Stimulated activated CD4-positive, alpha-beta T cell treated with anti-CD3 and anti-CD28 coated beads, TNF-alpha, amount 100 ng/mL, for 24 hours (primary cell): ENCODE measurements at places on chromosomes 1 and 21.

- no peak for DNase-seq
These were observed 147.0 kb downstream of the VAV3 start for GRCh38 chr1:107817935-107818334.

- DNase-seq: no peak
These were observed 6.5 kb downstream of the SDF4 start for GRCh38 chr1:1225238-1225845.

GRCh38 chr1:218546314-218546713 lies 201.2 kb downstream of the TGFB2 start:
- DNase-seq: no peak

GRCh38 chr1:87464022-87464490 lies 135.4 kb downstream of the LMO4 start:
- DNase-seq: no peak

GRCh38 chr1:8987881-8988617 lies 38.2 kb downstream of the SLC2A7 start:
- peak; percentile 68 for DNase-seq

- no peak for DNase-seq
These were observed 6.9 kb downstream of the PDPN start for GRCh38 chr1:13590486-13590885.

DNA sequence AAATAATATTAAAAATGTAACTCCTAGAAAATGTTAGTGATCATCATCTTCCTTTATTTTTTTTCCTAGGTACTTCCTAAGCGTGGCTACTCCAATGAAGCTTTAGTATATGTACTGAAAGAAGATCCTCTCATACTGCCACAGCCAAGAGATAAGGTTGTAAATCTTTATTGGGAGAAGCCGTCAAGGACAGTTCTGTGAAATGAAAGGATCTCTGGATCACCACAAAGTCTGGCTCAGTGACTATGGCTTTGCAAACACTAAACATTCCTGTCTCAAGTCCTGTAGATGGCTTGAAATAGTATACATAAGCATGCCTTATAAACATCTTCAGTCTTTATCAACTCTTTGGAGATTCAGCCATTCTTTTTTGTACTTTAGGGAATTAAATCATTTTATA lies 61.2 kb upstream of the DPH5 start:
- DNase-seq: no peak

DNA sequence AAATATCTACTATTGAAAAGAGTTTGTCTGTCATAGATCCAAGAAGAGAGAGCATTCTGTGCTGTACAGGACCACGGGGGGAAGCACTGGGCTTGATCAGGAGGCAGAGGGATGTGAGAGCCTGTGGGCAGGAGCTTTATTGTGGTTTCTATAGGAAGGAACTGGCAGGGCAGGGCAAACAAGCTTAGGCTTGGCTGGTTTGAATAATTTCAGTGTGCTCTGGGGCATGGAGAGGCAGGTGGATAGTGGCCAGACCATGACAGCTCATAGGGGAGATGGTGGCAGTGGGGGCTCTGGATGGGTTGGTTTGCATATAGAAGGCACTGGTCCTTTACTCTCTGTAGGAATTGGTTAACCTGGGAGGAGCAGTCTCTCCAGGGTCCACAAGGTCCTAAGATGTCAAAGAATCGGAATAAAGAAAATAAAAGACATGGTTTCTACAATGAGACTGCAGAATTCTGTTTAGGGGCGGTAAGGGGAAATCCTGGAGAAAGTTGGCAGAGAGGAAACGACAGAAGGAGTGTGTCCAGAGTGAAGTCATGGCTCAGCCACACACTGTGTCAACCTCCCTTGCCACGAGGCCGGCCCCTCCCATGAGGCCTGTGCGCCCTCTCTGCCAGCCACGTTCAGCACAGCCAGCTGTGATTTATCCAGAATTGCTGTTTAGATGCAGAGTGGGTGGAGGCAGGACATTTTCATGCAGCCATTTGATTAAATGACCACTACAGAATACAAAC lies 81.7 kb upstream of the PGBD5 start:
- DNase-seq: no peak

GRCh38 chr1:197614916-197615692 lies 160.2 kb downstream of the DENND1B start:
- DNase-seq: no peak

DNA sequence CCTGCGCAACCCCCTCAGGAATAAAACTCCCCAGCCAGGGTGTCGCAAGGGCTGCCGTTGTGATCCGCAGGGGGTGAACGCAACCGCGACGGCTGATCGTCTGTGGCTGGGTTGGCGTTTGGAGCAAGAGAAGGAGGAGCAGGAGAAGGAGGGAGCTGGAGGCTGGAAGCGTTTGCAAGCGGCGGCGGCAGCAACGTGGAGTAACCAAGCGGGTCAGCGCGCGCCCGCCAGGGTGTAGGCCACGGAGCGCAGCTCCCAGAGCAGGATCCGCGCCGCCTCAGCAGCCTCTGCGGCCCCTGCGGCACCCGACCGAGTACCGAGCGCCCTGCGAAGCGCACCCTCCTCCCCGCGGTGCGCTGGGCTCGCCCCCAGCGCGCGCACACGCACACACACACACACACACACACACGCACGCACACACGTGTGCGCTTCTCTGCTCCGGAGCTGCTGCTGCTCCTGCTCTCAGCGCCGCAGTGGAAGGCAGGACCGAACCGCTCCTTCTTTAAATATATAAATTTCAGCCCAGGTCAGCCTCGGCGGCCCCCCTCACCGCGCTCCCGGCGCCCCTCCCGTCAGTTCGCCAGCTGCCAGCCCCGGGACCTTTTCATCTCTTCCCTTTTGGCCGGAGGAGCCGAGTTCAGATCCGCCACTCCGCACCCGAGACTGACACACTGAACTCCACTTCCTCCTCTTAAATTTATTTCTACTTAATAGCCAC lies 696 bp downstream of the TGFB2 start:
- DNase-seq: no peak

GRCh38 chr1:153745417-153745816 lies 17.6 kb downstream of the INTS3 start:
- DNase-seq: no peak

GRCh38 chr1:63099188-63099587 lies 223.2 kb upstream of the FOXD3 start:
- no peak for DNase-seq

DNA sequence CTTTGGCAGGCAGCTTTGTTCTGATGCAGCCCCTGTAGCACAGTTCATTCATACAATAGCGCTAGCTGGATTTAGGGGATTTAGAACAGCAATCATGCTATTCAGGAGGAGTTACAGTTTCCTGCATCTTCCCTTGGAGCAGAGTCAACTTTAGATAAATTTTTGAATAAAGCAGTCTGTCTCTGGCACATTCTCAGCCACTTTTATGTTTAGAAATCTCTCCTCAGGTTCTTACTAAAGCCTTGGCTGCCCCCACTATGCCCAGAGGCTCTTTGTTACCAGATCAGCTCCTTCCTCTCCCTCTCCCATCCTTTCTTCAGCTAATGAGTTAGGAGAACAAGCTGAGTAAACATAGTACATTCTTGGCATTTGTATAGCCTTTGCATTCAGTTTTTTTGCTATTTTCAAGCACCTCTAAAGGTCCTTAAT lies 17.0 kb upstream of the PIGC start:
- DNase-seq: no peak

DNA sequence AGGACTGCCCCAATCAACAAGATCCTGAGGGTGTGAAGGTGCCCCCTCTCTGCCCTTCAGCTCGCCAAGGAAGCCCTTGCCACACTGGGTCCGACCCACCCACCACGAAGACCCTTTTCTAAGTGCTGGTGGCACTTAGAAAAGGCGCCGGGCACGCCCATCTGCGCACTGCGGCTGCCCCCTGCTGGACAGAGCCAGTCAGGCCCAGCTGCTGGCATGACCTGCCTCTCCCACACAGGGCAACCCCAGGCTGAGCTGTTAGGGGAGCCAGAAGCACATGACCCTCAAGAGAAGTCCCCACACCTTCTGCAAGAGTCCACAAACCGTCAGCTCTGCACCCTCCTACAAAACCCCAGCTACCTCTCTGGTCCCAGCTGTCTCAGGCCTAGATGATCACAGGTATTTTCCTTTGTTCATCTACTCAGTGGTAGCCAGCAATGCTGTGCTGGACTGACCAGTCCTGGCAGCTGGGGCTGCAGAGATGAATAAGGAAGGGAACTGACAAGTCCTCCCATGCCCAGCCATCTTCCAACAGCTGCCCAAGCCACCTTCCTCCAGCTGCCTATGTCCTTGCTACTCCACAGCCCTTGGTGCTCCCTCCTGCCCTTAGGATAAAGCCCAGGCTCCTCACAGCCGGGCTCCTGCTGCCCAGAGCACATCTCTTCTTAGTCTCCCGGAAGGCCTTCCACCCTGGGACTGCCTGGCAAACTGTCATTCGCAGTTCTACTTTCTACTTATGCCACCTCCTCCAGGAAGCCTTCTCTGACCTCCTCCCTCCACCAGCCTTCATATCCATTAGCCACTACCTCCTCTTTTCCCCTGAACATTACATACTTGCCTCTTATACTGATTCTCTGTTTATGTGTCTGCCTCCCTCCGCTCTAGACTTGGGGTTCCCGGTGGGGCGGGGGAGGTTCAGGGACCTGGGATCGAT lies 39.8 kb upstream of the ZC3H12A start:
- DNase-seq: peak; percentile 58

DNA sequence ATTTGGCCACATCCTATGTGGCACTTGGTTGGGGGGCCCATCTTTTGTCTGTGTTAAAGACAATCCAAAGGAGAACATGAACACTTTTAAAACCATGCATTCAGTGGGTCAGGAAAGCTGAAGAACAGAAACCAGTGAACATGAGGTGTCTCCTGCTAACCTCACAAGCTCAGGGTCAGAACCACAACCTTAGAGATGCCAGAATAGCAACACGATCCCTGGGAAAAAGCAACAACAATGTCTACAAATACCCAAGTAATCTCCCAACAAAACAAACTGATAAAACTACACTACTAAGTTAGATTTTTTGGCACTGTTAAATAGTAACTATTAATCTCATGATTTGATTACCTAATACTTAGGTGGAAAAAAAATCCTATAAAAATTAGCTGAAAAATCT lies 34.1 kb upstream of the GNG4 start:
- no peak for DNase-seq

DNA sequence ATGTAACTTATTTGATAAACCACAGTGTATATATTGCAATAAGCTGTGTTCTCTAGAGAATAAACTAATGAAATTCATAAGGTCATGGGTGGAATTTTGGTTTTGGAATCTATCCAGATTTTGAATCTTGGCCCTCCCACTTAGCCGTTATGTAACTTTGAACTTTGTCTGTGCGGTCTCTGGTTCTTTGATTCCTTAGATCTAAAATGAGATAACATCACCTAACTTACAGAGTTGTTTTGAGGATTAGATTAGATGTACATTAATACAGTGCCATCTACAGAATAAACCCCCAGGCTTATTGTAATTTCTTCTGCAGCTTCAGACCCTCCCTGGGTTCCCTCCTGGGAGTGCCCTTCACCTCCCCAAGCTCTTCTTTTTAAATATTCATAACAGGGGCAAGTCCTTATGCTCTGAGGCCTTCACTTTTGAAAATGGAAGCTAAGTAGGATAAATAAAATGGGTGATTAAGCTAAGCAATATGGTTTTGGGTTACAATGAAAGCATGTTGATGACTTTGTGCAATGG lies 124.3 kb downstream of the ATG4C start:
- DNase-seq: no peak
